ENCODE measurements at places on chromosomes 16 and 17. TPM values are rescaled to one million over a fixed set of nuclear protein-coding genes. Genes with fewer than 3 reads are reported as not detected.

GRCh38 chr17:77178050-77178449, 37.3 kb downstream of the SEC14L1 start:
- no peaks in the 10 kb centered on the region for H3K27me3 ChIP-seq
- peaks cover 18% of the 10 kb centered on the region for H3K4me1 ChIP-seq

DNA sequence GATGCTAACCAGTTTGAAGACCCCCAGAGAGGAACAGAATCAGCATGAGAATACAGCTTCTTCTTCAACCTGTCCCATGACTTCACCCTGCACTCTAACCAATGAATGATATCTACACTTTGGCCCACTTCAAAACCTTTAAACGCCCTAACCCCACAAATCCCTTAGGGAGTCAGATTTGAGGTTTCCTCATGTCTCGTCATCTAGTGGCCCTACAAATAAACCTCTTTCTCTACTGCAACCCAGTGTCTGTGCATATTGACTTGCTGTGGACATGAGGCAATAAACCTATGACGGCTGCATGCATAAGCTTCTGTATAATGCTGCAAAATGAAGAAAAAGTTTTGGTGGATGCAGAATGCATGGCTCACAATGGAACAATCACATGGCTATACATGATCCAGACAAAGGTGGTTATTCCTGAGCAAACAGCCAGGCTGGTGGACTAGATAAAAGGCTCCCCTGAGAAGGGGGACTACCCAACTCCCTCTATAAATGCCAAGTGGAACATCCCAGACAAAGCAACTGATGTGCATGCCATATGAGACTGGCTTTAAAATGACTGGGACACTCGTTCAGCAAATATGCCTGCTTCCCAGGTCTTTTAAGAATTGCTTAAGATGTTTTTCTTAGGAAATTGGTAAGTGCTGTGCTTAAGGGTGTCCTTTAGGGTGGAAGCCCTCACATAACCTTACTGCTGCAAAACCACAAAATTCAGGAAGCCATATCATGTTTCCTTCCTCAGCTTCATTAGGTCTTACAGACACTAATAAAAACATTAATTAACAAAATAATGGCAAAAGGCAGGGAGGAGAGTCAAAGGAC, 12.2 kb downstream of the N4BP1 start:
- no peak overlapping the region for H3K4me3 ChIP-seq
- no peak overlapping the region for H3K27ac ChIP-seq
- H3K4me1 ChIP-seq = peaks cover 25% of the 10 kb centered on the region
- H3K36me3 ChIP-seq = no peaks in the 10 kb centered on the region

The COG1 gene
- 66.3 TPM for total RNA-seq

DNA sequence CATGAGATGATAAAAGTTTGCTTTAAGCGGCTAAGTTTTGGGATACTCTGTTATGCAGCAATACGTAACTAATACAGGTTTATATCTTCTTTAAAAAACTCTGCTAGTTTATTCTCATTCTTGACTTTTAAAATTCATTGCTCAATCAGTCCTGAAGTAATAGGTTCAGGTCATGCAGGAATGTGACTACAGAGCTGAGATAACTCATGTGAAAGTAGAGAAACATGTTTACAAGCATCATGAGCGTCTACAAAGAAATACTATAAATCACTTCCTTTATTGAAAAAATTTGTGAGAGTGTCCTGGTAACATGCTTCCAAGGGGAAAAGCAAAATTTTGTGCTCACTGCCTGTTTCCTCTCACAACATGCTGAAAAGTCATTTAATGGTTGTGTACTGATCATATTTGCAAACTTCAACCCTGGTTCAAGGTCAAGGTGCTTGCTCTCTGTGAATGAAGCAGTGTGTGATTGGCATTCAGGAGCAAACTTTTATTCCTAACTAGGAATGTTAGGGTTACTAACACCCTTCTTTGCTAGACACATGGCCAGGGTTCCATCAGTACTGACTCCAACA, 12.5 kb upstream of the TMIGD1 start:
- H3K27ac ChIP-seq = no peak overlapping the region
- no peaks in the 10 kb centered on the region for H3K36me3 ChIP-seq
- H3K4me3 ChIP-seq = no peak overlapping the region
- no peaks in the 10 kb centered on the region for H3K27me3 ChIP-seq
- H3K4me1 ChIP-seq = no peaks in the 10 kb centered on the region

The CD300LG gene
- not detected for total RNA-seq

The CD300A gene
- total RNA-seq = 9.2 TPM

The OR4D1 gene
- total RNA-seq = 1.5 TPM

The FOXN1 gene
- total RNA-seq = not detected

DNA sequence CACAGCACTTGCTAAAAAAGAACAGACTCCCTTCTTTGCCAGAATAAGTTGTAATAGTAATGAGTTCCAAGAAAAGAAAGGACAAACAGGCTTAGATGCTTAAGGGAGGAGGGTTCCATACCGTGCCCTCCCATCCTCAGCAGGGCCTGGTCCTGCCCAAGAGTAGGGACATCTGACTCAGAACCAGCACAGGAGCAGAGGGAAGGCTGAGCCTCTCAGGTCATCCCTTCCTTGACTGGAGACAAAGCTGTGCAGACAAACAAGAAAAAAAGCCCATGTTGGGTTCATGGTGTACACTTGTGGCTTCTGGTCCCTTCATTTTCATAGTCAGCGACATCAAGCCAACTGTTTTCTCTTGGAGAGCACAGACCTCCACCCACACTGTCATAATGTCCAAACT, 44.2 kb upstream of the NDRG4 start:
- H3K27ac ChIP-seq = no peak overlapping the region
- peaks cover 28% of the 10 kb centered on the region for H3K27me3 ChIP-seq
- no peak overlapping the region for H3K4me3 ChIP-seq
- DNase-seq = no peak
- H3K4me1 ChIP-seq = no peaks in the 10 kb centered on the region

DNA sequence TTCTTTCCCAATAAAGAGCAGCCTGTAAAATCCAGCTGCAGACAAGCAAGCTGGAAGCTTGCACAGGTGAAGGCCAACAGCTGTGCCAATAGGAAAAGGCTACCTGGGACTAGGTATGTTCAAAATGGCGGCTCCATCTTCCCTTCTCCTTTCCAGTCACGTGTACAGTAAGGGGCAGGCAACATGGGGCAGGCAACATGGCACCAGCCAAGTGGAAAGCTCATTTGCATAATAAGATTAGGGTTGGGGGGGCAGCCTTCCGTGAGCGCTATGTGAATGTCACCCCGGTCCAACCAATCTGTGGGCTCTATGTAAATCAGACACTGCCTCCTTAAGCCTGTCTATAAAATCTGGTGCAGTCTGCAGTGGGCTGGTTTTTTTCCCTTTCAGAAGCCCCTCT, 31.3 kb downstream of the TVP23A start:
- no peaks in the 10 kb centered on the region for H3K4me1 ChIP-seq
- no peaks in the 10 kb centered on the region for H3K27me3 ChIP-seq

DNA sequence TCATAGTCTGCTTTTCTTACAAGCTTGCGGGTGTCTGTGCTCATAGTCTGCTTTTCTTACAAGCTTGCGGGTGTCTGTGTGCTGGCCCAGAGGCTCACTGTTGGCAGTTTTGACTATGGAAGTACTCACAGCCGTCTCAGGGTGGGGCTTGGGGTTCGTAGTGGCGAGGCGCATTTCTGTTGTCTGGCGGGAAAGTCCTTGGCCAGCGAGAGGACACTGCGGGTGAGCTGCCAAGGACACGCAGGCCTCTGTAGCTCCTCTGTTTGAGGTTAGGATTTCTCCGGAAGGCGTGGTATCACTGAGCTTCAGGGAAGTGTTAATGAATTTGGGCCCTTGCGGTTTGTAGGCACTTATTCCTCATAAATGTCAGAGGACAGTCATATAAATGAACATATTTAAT, 13.5 kb downstream of the TBCD start:
- H3K4me1 ChIP-seq = peaks cover 6% of the 10 kb centered on the region
- no peaks in the 10 kb centered on the region for H3K27me3 ChIP-seq
- peaks cover 44% of the 10 kb centered on the region for H3K36me3 ChIP-seq
- no peak overlapping the region for H3K4me3 ChIP-seq
- no peak for DNase-seq
- H3K27ac ChIP-seq = no peak overlapping the region

DNA sequence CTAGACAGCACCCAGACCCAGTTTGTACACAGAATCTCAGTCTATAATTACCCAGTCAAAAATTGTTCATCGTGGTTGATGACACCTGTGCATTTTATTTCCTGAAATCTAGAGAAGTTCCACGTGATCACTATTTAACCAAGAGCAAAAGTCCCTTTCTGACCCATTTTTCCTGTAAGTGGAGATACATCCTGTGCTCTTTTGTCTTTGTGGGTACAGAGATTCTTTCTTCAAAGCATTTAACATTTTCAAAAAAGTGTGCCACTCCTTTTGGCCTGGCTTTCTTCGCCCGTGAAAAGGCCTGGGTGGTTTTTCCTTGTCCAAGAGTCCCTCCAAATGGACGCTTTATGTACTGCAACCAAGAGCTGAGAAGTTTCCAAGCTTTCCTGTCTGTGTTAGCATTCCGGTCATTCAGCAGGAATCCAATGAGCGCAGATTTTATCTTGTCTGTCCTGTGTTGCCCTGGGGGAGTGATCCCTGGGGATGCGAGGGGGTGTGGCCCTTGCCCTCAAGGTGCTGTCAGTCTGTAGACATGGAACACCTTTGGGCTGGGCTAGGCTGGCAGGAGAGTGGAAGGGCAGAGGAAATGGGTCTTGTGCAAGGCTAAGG, 161.1 kb upstream of the CACNG5 start:
- H3K27ac ChIP-seq = peak overlapping the region; percentile 81
- H3K36me3 ChIP-seq = no peaks in the 10 kb centered on the region
- H3K4me1 ChIP-seq = peaks cover 19% of the 10 kb centered on the region
- no peaks in the 10 kb centered on the region for H3K27me3 ChIP-seq
- DNase-seq = peak; percentile 47

DNA sequence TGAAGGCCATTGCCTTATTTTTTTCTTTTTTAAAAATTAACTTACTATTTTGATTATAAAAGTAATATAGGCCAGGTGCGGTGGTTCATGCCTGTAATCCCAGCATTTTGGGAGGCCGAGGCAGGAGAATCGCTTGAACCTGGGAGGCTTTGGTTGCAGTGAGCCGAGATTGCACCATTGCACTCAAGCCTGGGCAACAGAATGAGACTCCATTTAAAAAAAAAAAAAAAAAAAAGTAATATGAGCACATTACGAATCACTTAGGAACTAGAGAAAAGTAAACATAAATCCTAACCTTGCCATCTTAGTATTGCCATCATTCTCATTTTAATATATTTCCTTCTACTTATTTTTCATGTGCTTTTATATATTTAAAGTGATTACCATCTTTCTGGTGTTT, 12.9 kb upstream of the TACO1 start:
- no peak overlapping the region for H3K27ac ChIP-seq
- no peak overlapping the region for H3K4me3 ChIP-seq
- H3K27me3 ChIP-seq = no peaks in the 10 kb centered on the region
- DNase-seq = no peak
- H3K4me1 ChIP-seq = peaks cover 6% of the 10 kb centered on the region

The AGRP gene
- total RNA-seq = not detected

DNA sequence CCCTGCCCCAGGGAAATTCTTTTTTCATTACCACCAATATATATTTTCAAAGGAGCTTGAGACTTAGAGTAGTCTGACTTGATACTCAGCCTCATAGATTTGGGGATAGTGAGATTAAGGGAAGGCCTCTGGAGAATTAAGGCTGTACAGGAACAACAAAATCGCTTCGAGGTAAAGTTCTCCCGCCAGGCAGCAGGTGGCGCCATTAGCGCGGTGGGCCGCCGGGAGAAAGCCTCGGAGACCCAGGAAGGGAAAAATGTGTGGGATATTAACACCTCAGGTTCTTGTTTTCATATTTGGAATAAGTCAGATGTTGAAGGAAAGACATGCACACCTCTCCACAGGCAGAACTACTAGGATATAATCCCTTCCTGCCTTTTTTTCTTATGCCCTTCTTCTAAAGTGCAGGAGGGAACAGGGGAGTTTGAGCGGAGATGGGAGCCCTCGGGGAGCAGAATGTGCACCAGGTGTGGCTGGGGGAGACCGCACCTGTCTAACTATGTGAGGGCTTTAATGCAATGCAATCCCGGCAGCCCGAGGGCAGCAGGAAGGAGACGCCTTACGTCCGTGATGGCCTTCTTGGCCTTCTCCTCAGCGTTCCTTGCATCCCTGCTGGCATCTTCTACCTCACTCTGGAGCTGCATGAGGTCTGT, 25.9 kb downstream of the MYH3 start:
- H3K4me1 ChIP-seq = peaks cover 3% of the 10 kb centered on the region
- no peak overlapping the region for H3K27ac ChIP-seq
- H3K36me3 ChIP-seq = peaks cover 2% of the 10 kb centered on the region
- H3K4me3 ChIP-seq = no peak overlapping the region
- no peaks in the 10 kb centered on the region for H3K27me3 ChIP-seq

The SNAI3 gene
- total RNA-seq = 8.3 TPM

The TM4SF5 gene
- not detected for total RNA-seq

The KRT34 gene
- total RNA-seq = not detected

DNA sequence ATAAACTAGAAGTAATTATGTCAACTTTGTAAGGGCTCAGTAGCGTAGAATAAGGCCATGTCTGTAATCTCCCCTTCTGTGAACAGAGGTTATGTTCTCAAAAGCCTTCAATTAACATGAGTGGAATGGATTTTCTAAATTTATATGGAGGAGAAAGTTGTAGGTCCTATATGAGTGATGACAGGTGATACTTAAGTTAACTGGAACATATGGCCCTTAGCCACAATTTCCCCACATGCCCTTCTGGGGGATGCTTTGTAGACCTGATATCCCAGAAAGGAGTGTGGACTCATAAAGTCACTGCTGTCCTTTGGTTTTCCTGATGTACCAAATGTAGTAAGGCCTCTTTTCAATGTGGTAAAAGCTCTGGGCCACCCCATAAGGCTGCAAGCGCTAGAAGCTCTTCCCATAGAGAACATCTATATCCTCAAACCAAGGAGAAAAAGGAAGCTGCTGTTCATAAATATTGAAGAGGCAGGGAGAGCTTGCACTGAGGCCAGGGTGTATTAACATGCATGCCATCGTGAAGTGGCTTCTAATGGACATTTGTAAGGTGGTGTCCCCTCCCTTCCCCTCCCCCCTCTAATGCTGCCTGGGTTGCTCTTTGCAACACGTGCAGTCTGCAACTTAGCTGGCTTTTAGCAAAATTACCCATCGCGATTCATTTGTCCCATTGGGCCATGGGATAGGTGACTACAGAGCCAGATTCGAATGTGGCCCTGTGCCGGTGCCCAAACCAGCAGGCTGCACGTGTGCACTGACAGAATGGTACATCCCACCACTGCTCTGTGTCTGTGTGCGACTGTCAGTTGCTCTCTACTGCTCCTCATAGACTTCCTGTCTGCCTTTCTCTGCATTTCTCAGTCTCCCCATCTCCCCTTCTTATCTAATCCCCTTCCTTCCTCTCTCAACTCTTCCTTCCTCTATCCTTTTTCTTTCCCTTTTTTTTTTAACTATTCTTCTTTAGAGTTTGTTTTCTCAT, 269.0 kb downstream of the WWOX start:
- no peaks in the 10 kb centered on the region for H3K4me1 ChIP-seq
- no peak for DNase-seq
- H3K4me3 ChIP-seq = no peak overlapping the region
- no peak overlapping the region for H3K27ac ChIP-seq
- H3K36me3 ChIP-seq = no peaks in the 10 kb centered on the region

GRCh38 chr16:80573700-80574120, 32.9 kb downstream of the DYNLRB2 start:
- no peak overlapping the region for H3K27ac ChIP-seq

The FBXW10B gene
- 0.85 TPM for total RNA-seq
